ENCODE measurements at places on chromosomes 5 and 9. TPM values are rescaled to one million over a fixed set of nuclear protein-coding genes. Genes with fewer than 3 reads are reported as not detected.

GABRA6 gene
- not detected for total RNA-seq

LRRC26 gene
- total RNA-seq = not detected

GAPT gene
- total RNA-seq = not detected

CNTFR gene
- 0.05 TPM for total RNA-seq

NDST1 gene
- total RNA-seq = 44.2 TPM

PCA3 gene
- total RNA-seq = not detected

SLIT3 gene
- 0.17 TPM for total RNA-seq

BARHL1 gene
- not detected for total RNA-seq

ZBTB5 gene
- total RNA-seq = 14.1 TPM

EGFLAM gene
- not detected for total RNA-seq

FOXD1 gene
- total RNA-seq = 17.4 TPM

HMCN2 gene
- not detected for total RNA-seq

MEGF10 gene
- total RNA-seq = 0.71 TPM

TOR4A gene
- total RNA-seq = 1.7 TPM

CAVIN4 gene
- total RNA-seq = 0.37 TPM
